ENCODE measurements at places on chromosomes 16 and 17.

DNA sequence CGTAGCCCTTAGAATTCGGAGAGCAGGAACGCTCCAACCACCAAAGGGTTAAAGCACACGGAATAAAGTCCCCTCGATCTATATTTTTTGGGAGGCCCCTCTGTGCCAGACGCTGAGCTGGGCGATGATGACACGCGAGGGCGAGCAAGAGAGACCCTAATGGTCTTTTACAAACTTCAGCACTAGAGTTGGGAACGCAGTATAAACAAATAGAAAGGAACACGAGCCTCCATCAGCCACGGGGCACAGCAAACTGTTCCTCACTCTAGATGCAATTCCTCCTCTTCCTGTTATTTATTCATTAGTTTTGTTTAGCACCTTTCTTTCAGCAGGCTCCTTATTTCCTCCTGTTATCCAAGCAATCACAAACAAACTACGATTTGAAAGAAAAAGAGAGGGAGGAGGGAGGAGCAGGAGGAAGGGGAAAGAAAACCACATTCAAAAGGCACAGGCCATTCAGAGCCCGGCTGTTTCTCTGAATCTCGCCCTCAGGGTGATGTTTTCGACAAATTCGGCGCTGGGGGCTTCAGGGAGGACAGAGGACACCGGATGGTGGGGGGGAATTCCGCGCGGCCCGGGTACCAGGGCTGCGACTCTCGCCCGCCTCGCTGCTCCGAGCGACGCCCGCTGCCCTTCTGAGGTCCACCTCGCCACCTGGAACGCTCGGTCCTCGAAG lies 1.6 kb downstream of the TOX3 start:
- no peak for DNase-seq

GRCh38 chr16:65679785-65680184 lies 557.9 kb upstream of the CDH11 start:
- no peak for DNase-seq

- DNase-seq = no peak
These were observed 29.8 kb upstream of the XYLT2 start for GRCh38 chr17:50316016-50316587.

- DNase-seq = peak; percentile 79
These were observed 16.7 kb downstream of the UNC13D start for GRCh38 chr17:75827308-75828075.

DNA sequence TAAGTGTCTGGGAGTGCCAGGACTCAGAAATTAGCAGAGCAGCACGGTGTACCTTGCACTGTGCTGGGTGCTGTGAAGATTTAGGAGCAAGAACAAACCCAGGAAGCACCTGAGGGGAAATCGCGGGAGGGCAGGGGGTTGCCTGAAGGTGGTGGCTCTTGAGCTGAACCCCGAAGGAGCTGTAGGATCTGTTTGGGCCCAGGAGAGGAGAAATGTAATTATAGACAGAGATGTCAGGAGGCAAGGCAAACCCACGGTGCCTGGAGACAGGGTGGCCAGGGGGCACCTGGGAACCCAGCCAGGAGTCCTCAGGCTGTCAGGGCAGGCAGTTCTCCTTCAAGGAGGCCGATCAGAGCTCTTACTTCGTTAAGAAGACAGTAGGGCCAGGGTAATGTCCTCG lies 109.1 kb downstream of the C16orf78 start:
- no peak for DNase-seq

DNA sequence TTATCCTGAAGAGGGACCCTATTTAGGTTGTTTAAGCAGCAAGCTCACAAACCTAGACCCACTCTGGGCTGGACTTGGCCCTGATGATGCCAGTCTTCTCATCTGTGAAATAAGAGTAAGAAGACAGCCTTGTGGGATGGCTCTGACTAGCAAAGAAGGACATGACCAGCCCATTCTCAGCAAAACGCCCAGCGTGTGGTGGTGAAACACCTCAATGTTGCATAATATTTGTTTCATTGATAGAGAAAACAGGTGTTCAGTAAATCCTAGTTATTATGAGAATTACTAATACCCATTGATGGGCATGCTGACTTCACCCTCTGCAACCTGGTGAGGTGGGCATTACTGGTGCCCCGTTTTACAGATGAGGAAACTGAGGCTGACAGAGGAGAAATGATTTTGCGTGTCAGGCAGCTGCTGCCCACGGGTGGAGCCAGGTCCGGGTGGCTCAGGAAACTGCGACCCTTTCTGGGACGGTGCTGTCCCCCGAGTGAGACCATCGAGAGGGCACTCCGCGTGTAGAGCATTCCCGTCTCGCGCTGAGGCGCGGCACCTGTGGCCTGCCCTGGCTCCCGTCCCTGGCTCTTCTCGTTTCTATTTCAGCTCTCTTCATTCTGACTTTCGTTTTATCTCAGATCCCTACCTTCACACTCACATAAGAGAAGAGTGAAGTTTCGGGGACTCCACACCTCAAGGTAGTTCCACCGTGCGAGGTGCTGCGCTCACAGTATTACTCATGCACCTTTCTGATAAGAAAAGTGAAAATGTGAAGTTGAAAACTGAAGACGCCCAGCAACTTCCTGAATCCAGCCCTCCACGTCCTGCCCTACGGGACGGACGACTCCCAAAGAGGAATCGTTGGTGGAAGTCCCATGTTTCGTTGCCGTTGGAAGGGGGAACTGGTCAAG lies 48.5 kb downstream of the IRF8 start:
- DNase-seq = peak; percentile 75

DNA sequence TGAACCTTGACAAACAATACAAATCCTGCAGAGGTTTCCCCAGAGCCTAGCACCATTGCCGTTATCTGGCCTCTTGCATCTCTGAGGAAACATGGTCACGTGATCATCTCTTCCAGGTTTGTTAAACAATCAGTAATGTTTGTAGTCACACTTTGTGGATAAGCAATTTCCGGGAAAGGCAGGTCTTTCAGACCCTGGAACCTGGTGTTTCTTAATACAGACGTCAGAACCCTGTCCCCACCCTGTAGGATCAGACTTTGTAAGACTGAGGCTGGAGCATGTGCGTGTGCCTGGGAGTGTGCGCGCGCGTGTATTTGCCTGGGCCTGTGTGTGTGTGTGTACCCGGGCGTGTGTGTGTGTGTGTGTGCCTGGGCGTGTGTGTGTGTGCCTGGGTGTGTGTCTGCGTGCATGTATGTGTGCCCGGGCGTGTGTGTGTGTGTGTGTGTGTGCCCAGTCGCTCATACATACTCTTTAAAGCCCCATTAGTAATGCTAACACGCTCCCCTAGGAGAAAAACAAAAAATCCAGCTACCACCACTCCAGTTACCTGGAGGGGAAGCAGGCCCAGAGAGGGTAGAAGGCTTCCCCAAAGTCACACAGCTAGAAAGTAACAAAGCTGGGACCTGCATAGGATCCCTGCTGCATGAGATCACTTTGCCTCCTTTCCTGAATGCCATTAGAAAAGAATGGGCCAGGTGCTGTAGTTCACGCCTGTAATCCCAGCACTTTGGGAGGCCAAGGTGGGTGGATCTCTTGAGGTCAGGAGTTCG lies 5.3 kb downstream of the CTNS start:
- no peak for DNase-seq

DNA sequence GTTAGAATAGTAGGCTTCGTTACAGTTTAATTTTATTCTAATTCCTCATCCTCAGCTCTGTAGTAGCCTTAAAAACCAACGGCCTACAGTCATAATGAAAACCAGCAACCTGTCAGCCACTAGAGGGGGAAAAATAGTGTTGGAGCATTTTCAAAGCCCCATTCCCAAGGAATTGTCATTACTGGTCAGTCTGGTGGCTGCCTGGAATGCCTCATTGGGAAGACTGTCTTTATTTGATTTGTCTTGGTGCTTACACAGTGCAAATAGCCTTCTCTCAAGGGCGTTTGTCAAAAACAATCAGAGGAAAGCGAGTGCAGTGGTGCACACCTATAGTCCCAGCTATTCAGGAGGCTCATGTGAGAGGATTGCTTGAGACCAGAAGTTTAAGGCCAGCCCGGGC lies 4.7 kb downstream of the LPCAT2 start:
- no peak for DNase-seq

DNA sequence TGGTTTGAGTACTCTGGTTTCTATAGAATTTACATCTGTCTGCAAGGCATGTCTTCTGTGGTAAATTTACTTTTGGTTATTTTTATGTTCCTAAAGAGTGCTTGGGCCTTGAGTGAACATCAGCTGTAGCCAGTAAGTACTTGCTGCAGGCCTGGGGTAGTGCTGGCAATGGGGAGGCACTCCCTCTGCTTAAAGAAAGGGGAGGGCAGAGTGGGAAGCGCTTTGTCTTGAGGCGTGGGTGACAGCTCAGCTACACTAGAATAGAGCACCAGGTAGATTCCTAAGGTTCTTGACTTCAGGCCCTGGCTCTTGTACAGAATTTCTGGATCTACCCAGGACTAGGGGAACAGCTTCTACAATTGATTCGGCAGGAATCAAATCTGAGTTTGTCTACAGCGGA lies 50.6 kb downstream of the MPHOSPH6 start:
- no peak for DNase-seq

DNA sequence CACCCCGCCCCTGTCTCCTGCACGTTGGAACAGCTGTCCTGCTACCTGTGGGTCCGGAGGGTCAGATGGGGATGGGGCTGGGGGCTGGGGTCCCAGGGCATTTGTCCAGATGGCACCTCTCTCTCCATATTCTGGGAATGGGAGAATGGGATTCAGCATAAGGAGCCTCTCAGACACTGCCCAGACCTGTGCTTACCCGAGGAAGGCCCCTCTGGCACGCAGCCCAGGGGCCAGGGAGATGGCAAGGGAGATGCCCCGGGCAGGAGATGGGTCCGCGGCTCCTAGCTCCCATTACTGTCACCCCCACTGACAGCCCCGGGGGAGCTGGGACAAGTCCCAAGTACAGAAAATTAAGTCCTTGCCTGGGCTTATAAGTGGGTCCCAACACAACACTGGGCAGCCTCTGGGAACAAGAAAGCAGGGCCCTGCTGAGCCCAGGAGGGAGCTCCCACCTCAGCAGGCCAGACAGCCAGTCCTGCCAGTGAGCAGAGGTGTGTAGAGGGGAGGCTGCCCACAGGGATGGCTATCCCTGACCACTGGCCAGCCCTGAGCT lies 1.8 kb downstream of the VASN start:
- DNase-seq = no peak

GRCh38 chr16:21702276-21702675 lies 38.5 kb downstream of the OTOA start:
- DNase-seq = no peak

GRCh38 chr16:4686497-4687210 lies 6.7 kb upstream of the NUDT16L1 start:
- DNase-seq = no peak

- DNase-seq = no peak
These were observed 1.1 kb downstream of the CACNB1 start for GRCh38 chr17:39196241-39196807.

- no peak for DNase-seq
These were observed 6.1 kb upstream of the SPN start for GRCh38 chr16:29656688-29657523.

- DNase-seq = no peak
These were observed 34.8 kb downstream of the TMEM235 start for GRCh38 chr17:78266231-78266631.

GRCh38 chr17:74223901-74224300 lies 10.5 kb downstream of the TTYH2 start:
- DNase-seq = no peak

GRCh38 chr17:30922235-30923030 lies 688 bp downstream of the ADAP2 start:
- DNase-seq = peak; percentile 42

DNA sequence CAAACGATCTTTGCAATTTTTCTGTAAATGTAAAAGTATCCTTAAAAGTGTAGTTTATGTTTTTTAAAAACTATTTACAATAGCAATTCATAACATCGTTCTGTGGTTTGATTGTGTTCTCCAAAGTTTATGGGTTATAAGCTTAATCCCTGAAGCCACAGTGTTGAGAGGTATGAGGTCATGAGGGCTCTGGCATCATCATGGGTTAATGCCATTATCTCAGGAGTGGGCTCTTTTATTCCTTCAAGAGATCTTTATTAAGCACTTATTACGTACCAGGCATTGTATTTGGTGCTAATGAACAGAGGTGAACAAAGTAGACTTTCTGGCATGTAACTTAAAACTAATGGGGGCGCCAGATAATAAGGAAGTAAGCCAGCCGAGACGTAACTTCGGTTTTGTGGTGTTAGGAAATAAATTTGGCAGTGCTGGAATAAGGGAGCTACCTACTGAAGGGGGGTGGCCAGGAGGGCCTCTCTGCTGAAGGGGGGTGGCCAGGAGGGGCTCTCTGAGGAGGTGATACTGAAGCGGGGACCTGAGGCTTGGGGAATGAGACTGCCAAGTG lies 158.1 kb downstream of the VPS53 start:
- no peak for DNase-seq

DNA sequence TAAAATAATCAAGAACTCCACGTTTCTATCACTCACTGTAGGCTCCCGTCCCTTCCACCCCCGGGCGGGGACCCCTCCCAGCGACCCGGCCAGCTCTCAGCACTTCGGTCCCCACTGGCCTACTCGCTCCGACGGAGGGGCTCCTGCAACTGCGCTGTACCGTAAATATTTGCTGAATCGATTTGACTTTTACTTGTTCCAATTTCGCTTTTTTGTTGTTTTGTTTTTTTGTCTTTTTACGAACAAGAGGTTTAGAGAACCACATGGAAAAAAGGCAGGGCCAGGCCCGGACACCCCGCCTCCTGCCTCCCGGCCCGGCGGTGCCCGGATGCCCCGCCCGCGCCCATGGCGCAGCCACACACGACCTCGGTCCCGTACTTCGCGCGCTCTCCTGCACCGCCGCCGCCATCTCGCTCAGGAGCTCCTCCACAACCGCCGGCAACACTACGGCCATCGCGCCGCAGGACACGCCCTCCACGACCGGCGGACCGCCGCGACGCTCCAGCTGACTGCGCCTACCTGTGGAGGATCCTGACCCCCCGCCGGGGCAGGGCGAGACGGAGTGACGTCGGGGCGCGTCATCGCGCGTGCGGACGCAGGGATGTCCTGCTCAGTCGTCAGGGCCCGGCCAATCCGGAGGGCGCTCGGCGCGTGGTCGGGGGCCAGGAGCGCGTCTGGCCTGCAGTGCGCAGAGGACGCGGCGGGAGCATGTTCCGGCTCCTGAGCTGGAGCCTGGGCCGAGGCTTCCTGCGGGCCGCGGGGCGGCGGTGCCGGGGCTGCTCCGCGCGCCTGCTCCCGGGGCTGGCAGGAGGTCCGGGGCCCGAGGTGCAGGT lies at the start of the genes TTC19 and ZSWIM7:
Gene TTC19 (plus strand): TSS at position 684 of the 833 bp plus-strand sequence. CDS start 25 bp downstream, at position 709.
Gene ZSWIM7 (minus strand): TSS at position 564 of the 833 bp plus-strand sequence. CDS start 110 bp downstream, at position 454.
- peak; percentile 96 for DNase-seq

- no peak for DNase-seq
These were observed 456.3 kb upstream of the ERCC4 start for GRCh38 chr16:13463619-13464018.

GRCh38 chr17:63490329-63490728 lies 13.5 kb downstream of the ACE start:
- DNase-seq = no peak

DNA sequence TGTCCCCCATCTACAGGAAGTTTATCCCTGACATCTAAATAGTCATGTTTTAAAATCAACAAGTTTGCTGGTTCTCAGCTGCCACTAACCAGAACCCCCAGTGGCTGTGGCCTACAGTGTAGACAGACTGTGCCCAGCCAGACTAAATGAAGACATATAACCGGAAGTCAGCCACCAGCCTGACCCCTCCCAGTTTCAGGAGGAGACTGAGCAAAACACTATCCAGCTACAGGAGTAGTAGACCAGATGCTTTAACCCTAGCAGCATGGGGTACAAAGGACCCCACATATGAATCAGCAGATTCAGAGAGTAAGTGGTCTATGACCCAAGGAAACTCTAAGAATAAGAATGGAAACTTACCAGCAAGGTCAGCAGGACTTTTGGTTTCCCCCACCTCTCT lies 83.4 kb downstream of the HIC1 start:
- no peak for DNase-seq
